ENCODE measurements at places on chromosomes 1 and 21. TPM values are rescaled to one million over a fixed set of nuclear protein-coding genes. Genes with fewer than 3 reads are reported as not detected.
A peak's percentile ranks its signal among the peaks of the same experiment; 100 is the strongest.

DNA sequence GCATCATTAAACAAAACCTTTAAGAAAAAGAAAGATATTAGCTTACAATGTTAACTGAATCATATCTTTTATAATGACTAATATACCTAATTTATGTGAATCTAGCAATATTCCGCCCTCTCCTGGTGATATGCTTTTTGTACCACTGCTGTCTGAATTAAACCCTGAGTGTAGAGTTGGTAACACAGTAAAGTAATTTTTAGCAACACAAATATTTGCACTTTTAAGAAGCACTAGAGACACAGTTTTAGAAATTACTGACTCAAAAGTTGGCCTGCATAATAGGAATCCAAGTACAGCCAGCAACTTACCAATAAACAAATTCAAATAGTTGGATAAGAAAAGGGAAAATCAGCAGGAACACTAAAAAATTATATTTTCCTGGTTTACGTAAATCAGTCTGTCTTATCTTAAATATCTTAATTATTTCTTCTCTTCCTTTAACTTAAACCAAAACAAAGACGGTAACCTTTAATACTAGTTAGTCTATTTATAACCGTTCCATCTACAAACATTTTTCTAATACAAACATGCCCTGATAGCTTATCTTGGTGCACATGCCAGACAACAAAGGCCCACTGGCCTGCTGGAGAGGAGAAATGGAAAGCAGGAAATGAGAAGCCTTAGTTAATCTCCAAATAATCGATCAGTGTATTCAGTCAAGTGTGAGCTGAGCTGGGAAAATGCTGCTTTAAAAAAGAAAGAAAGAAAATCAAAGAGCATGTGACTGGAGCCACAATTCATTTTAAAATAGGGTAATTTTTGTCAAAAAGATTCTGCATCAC is 246.0 kb downstream of the RERE start:
- DNase-seq: peak; percentile 30

- DNase-seq: peak; percentile 91
These were observed 85.1 kb downstream of the MTR start for GRCh38 chr1:236880209-236880608.

GRCh38 chr1:233998891-233999290 is 94.4 kb downstream of the SLC35F3 start:
- DNase-seq: no peak

- DNase-seq: no peak
These were observed 20.2 kb upstream of the SLFNL1 start for GRCh38 chr1:41041614-41042270.

- no peak for DNase-seq
These were observed 7.2 kb upstream of the OPTC start for GRCh38 chr1:203486618-203487370.

DNA sequence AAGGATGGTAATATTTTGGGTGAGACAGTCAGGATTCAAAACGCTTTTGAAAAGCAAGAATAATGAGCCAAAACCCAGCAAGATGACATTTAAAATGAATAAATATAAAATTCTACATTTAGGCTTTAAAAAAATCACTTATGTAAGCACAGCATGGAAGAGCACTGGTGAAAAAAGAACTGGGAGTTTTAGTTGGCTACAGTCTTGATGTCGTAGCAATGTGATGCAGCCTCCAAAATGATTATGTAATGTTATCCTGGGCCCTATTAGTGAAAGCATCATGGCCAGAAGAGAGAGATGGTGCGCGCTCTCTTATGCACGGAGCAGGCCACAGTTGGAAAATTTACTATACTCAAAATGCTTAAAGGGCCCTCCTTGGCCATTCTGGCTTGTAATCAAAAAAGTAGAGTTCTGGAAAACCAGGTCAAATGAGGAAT is 5.1 kb downstream of the KCNJ9 start:
- DNase-seq: no peak

DNA sequence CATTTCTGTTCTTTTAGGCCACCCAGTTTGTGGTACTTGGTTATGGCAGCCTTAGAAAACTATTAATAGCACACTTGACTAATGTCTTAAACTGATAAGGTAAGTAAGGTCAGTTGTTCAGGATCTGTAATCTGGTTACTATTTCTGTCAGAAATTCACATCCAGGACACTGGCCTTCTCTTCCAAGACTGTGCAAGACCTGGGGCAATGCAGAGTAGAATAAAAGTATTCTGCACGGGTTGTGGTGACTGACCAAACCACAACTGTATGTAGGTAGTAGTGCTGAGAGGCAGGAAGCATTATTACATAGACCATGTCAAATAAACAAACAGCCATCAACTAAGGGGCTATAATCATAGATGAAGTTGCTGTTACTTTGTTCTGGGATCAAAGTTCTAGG is 46.7 kb downstream of the WARS2 start:
- DNase-seq: no peak

DNA sequence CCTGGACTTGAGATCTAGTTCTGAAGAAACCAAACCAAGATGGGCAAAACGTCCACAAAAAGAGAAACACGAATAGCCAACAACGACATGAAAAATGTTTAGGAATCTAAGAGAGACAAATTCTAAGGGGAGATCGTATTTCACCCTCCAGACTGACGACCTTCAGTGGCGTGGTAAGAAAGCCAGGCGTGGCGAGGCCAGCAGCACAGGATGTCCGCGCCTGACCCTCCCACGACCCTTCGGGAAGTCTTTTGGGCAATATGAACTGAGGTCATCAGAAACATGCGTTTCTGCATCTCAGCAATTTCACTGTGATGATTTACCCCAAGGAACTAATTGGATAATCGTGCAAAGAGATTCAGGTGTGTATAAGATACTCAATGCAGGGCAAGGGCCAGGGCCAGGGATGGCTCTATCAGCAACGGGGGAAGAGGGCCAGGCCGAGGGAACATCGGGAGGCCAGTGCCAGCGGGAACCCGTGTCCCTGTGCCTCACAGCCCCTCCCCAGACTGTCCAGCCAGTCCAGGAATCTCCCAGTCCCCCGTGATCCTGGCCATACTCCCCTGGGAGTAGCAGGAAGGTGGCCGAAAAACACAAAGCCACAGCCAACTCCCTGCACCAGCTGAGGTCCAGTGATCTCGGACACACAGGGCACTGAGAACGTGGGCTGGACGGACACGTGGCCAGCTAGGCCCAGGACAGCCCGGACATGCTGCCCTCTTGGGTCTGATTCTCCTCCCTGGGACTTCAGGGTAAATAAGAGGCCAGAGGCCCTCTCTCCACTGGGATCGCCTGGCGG is 53.6 kb upstream of the ADARB1 start:
- no peak for DNase-seq

CRYBG2 gene
- not detected for total RNA-seq
